Colonic mucosa (tissue), 4 donors: ENCODE measurements at places on chromosomes 2 and 18. TPM values are rescaled to one million over a fixed set of nuclear protein-coding genes. Genes with fewer than 3 reads are reported as not detected.
A peak's percentile ranks its signal among the peaks of the same experiment; 100 is the strongest.

Gene LRRTM1
- total RNA-seq = 0.27 TPM

Gene TMEM37
- total RNA-seq = 24.3 TPM

Gene RAB6C
- total RNA-seq = 0.08 TPM

Gene KCNS3
- 10.7 TPM for total RNA-seq

Gene BOLL
- not detected for total RNA-seq

Gene TSPYL6
- total RNA-seq = not detected

Gene ASB18
- not detected for total RNA-seq

Gene CD8B2
- total RNA-seq = 0.22 TPM

Gene KLHL29
- 2.9 TPM for total RNA-seq

Gene IL36G
- 0.40 TPM for total RNA-seq

- DNase-seq = no peak
Measured at GRCh38 chr2:122451040-122451439, 695.6 kb downstream of the TSN start.

GRCh38 chr2:224781400-224781799, 65.2 kb upstream of the CCDC195 start:
- no peak for DNase-seq

GRCh38 chr2:227404585-227405271, 17.0 kb upstream of the SCYGR1 start:
- no peak for DNase-seq

DNA sequence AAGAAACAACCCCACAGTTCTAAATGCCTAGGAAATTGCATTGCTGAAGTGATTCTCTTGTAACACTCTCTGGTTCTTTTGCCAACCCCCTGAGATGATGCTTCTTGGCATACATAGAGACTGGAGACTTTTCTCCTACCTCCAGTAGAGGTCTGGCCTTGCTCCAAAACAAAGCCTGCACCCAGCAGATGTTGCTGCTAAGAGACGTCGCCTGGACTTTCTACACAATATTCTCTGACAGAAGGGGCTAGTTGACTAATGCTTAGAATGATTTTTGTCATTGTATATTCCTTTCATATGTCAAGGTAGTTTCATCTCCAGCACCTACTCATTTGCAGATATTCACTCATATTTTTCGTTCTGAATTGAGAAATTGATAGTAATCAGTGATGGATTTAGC, 24.6 kb downstream of the SOWAHC start:
- no peak for DNase-seq

- no peak for DNase-seq
Measured at GRCh38 chr2:121043827-121044222, 241.2 kb downstream of the TFCP2L1 start.

GRCh38 chr18:74836296-74837139, 238.8 kb downstream of the ZNF407 start:
- peak; percentile 39 for DNase-seq

- DNase-seq = no peak
Measured at GRCh38 chr2:36500072-36500471, 97.9 kb downstream of the FEZ2 start.

- DNase-seq = peak; percentile 22
Measured at GRCh38 chr2:230412846-230413245, 3.2 kb upstream of the SP100 start.

DNA sequence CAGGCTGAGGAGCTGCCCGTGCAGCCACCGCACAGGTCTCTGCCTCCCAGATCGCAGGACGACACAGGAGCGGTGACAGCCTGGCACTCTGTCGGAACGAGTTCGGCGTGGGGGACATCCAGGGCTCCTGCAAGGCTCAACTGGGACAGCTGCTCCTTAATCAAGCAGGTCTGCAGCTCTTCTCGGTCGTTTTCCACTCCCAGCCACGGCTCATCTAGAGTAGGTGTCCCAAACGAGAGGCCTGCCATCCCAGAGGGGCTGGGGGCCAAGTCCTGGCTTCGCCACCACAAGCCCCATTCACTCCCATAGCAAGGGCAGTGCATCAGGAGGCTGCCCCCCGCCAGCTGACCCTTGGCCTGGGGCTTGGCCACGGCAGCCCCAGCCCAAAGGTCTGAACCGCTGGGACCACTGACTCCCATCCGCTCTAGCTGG, 22.5 kb downstream of the PASK start:
- no peak for DNase-seq

GRCh38 chr2:5950736-5951135, 258.6 kb downstream of the SOX11 start:
- no peak for DNase-seq

DNA sequence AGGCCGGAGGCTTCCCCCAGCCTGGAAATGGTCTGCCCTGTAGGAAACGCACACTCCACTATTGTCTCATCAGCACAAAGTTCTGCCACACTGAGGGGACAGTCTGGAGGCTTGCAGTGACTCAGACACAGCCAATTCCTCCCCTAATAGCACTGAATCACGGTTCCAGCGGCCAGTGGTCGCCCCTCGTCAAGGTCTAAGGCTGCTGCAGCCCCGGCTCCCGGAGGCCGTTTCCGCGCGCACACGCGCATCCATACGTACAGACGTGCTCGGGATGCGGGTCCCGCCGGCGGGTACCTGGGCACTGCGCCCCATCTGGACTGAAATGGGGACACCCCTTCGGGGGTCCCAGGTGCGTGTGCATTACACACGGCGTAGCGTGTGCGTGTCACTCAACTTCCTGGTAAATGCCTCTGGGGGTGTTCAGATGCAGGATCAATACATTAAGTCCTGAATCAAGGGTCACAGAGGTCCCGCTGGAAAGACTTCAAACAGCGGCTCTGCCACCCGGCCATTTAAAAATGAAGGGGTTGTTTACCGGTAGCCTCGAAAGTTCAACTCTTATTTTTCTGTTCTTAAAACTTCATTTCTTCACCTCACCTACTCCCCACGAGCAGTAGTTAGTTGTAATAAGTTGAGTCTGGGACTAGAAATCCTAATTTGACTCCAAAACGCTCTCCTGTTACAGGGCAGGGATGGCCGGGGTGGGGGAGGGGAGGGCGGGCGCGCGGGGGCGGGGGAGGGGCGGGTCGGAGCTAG, 572 bp upstream of the ZNF516 start:
- peak; percentile 55 for DNase-seq

GRCh38 chr2:36123995-36124394, 231.6 kb upstream of the CRIM1 start:
- no peak for DNase-seq

DNA sequence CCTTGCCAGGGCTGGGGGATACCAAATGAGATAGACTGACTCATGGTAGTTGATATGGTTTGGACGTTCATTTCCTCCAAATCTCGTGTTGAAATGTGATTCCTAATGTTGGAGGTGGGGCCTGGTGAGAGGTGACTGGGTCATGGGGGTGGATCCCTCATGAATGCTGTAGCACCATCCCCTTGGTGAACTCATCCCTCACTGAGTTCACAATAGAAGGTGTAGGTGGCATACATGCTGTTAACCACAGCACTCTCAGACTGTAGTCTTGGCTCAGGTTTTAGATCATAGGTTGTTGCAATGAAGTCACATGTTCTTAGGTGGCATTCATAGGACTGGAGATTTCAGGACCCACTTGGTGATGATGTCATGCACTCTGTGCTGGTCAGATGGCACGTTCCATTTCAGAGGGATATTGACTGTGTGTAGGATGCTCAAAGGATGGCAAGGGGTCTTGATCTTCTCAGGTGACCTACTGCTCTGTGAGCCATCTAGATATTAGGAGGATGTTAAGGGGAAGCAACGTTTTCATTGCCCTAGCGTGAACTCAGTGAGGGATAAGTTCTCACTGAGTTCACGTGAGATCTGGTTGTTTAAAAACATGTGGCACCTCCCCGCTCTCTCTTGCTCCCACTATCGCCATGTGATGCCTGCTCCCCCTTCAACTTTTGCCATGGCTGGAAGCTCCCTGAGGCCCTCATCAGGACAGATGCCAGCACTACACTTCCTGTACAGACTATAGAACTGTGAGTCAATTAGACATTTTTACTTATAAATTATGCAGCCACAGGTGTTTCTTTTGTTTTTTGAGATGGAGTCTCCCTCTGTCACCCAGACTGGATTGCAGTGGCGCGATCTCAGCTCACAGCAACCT, 73.8 kb upstream of the ACAA2 start:
- no peak for DNase-seq

- DNase-seq = no peak
Measured at GRCh38 chr2:15647622-15648590, 56.2 kb downstream of the DDX1 start.

GRCh38 chr2:112047537-112048235, 7.4 kb upstream of the TMEM87B start:
- DNase-seq = no peak

- peak; percentile 67 for DNase-seq
Measured at GRCh38 chr18:79988071-79988450, 302 bp downstream of the TXNL4A start.

DNA sequence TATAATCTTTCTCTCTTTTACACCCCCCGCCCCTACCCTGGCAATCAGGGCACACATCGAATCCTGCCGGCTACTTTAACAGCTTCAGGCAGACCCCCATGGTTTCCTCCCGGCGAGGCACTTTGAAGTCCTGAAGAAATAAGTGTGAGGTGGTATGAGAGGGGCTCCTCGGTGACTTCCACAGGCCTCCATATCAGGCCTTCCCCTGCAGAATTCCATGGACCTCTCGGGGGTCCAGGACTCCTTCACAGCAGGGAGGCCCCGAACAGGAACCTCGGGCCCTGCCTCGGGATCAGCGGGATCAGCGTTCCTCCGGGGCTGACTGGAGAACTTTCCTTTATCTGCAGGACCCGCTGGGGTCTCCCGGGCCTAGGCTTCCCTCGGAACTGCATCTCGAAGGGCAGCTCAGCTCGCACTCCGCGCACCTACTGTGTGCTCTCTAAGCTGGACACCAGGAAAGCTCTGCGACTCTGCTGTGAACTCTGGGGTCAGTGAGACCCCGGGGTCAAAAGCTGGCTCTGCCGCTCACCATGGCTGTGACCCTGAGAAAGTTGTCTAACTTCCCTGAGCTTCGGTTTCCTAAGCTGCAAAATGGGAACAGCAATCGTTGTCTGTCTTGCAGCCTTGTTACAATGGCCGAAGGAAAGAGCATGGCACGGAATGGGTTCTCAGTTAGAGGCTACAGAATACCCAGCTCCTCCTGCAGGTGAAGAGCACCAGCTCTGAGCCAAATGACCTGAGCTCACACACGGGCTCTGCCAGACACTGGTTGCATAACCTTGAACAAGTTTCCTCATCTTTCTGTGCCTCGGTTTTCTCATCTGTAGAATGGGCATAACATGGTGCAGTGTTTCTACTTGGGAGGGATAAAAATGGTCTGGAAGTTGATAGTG, 97.4 kb upstream of the ID2 start:
- DNase-seq = no peak
